ENCODE measurements at places on chromosomes 7 and 10.

DNA sequence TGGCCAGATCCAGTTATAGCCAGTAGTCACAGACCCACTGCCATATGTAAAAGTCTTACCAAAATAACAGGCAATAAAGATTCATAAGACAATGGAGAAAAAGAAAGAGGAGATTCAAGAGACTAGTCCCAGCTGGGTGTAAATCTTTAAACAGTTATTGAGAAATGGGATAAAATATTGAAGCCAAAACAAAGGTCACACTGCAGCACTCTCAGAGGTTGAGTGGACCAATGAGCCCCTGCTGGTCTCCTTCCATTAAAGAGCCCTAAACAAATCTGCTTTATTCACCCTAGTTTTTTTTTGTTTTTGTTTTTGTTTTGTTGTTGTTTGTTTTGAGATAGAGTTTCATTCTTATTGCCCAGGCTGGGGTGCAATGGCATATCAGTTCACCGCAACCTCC is 98.8 kb downstream of the JMJD1C start:
- DNase-seq = no peak

GRCh38 chr10:68105820-68106219 is 3.5 kb upstream of the MYPN start:
- no peak for DNase-seq

DNA sequence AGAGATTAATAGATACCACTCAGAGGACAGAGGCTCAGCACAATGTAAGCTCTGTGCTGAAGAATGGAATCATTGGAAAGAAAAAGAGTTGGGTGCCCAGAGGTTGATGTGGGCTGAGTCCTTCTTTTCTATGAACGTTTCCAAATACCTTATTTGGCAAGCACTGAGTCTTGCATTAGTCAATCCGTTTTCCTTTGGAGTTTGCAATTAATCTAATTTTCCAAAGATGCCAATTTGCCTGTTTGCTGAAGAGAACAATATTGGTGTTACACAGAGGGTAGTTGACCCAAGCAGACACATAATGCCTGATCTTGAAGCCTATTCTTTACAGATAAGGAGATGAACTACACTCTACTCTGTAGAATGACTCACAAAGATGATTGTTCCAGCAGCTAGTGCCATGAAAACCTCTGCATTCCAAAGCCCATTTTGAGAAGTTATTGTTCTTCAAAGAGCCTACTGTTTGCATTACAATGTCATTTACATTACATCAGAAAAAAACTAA is 55.4 kb upstream of the MET start:
- DNase-seq = no peak

- DNase-seq = no peak
Observed at GRCh38 chr7:64867863-64868440, 35.1 kb upstream of the ZNF273 start.

DNA sequence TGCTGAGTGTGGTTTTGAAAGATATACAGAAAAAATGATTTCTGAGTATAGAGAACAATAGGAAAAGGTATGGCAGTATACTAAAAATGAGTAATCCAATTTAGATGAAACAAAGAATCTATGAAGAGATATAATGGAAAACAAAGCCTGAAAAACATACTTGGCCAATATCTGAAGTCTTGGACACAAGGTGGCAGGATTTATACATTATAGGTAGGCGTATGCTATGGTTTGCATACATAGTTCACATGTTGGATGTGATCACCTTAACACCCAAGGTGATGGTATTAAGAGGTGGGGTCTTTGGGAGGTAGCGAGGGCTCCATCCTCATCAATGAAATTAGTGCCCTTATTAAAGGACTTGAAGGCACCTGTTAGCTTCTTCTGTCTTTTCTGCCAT is 34.5 kb upstream of the BPGM start:
- no peak for DNase-seq

DNA sequence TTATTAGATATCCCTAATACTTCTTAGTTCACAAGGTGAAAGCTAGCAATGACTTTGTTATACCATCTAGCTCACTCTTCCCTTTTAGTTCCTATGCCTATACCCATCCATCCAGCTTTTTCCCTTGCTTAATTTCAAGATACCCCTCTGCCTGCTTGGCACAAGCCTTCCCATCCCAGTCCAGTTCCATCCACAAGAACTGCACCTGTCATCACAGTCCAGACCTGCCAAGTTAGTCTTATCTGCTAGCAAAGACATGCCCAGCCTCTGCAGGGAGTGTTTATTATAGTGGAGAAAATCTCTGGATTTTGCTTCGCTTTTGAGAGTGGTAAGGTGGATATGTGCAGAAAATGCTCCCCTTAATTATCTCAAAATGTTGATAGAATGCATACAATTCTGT is 158.2 kb downstream of the ST7 start:
- no peak for DNase-seq

DNA sequence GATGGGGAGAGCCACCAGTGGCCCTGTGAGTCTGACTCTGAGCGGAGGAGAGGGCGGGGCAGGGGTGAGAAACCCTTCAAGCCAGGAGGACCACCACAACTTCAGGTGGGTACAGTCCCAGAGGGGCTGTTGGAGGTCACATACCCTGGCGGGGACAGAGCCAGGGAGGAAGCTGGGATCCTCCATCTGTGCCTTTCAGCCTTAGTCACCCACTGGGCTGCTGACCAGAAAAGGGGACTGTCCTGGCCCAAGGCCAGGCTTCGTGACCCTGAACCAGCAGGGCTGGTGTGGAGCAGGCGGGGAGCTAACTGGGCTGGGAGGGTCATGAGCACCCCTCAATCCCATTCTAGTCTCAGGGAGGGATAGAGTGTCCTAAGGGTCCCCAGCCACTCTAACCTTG is 1.5 kb upstream of the CALHM3 start:
- DNase-seq = no peak

DNA sequence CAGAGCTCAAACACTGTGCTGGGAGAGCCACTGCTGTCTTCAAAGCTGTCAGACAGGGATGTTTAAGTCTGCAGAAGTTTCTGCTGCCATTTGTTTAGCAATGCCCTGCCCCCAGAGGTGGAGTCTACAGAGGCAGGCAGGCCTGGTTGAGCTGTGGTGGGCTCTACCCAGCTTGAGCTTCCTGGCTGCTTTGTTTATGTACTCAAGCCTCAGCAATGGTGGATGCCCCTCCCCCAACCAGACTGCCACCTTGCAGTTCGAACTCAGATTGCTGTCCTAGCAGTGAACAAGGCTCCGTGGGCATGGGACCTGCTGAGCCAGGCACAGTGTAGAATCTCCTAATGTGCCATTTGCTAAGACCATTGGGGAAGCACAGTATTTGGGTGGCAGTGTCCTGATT is 4.6 kb upstream of the CYP2C19 start:
- no peak for DNase-seq

GRCh38 chr10:1233031-1233430 is 176.8 kb downstream of the WDR37 start:
- DNase-seq = no peak

DNA sequence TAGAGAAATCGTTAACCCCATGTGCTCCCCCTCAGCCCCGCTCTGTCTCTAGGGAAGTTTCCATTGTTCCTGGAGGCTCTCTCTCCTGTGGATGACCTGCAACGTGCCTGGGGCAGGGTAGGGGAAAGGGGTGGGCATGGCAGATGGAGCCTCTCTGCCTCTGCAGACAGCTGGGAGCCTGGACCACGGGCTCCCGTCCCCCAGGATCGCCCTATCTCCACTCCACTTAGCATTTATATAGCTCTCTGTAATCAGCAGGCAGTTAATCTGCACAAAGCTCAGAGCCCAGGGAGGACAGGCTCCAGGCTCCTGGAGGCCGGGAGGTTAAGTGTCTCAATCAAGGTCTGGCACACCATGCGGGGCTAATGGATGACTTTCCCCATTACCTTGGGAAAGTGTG is 369.7 kb downstream of the PLXNA4 start:
- no peak for DNase-seq

GRCh38 chr10:8066124-8066523 is 11.6 kb downstream of the GATA3 start:
- no peak for DNase-seq

DNA sequence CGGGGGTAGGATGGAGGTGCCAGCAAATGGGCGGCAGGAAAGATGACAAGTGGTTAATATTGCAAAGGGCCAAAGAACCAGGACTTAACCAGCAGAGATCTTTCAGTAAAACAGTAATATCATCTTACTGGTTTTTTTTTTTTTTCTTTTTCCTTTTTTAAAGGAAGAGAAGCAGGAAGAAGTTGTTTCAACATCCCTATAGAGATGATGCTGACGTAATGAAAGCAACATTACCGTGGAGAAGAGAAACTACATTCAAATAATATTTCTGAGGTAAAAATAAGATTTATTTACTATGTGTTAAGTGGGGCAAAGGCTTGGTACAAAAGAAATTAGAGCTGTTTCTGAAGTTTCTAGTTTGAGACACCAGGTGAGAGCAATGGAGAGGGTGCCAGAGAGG is 11.0 kb downstream of the MINDY3 start:
- no peak for DNase-seq

- no peak for DNase-seq
Observed at GRCh38 chr7:105219771-105220160, 169.0 kb downstream of the SRPK2 start.

- no peak for DNase-seq
Observed at GRCh38 chr10:71072823-71073210, 139.6 kb upstream of the UNC5B start.

DNA sequence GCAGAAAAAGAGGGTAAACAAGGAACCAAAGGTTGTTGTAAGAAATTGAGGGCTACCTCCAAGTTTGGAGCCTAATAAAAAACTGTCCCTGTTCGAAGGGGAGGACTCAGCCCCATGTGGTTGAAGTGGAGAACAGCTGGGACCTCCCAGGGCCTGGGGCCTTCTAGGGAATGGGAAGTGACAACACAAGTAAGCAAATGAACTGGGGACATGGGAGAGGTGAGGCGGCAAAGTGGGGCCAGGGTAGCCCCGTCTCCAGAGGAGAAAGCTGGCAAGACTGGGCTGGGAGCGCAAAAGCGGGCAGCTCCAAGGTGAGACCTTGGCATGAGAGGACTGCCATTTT is 198.1 kb downstream of the ZNF438 start:
- no peak for DNase-seq

DNA sequence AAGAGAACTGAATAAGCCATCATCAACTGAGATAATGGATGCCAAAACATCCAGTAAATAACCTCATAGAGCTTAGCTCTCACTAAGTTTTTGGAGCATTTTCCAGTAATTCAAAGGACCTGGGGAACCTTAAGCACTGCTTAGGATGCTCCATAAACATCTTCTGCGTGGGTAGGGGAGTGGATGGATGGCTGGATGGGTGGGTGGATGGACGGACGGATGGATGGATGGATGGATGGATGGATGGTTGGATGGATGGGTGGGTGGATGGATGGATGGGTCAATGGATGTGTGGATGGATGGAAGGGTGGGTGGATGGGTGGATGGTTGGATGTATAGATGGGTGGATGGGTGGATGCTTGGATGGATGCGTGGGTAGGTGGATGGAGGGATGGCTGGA is 9.0 kb downstream of the CYP2E1 start:
- no peak for DNase-seq

- DNase-seq = no peak
Observed at GRCh38 chr7:14936554-14936953, 34.0 kb upstream of the DGKB start.

GRCh38 chr7:125445836-125446235 is 516.2 kb upstream of the POT1 start:
- no peak for DNase-seq

DNA sequence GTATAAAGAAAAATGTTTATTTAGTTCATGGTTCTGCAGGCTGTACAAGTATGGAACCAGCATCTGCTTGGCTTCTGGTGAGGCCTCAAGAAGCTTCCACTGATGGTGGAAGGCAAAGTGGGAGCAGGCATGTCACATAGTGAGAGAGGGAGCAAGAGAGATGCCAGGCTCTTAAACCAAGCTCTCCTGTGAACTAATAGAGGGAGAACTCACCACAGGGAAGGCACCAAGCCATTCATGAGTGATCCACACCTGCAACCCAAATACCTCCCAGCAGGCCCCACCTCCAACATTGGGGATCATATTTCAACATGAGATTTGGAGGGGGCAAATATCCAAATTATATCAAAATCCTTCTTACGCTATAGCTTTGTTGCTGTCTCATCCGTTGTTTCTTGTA is 113.1 kb downstream of the CPED1 start:
- no peak for DNase-seq

DNA sequence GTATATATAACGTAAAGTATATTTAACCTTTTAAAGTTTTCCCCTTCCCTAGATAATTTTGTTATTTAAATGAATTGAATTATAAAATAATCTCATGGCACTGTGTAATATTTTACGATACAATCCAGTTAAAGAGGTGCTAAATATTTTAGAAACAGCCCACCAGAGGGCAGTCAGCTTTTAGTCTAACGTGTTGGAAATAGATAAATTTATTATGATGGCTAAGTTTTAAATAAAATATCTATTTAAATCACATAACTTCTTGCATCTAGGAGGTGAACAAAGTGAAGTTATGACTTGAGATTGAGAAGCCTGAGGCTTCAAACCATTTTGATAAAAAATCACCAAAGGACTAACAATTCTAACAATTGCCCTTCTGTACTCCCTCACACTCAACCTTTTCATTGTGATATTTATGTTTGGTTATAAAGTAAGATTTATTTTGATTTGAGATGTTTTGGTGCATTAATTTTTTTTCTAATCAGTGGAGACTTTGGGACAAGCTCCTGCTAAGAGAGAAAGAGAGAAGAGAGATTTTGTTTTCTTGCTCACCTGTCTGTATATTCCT is 171.5 kb upstream of the SP4 start:
- no peak for DNase-seq

- DNase-seq = peak; percentile 7
Observed at GRCh38 chr7:135238112-135238744, 4.6 kb downstream of the STRA8 start.

- no peak for DNase-seq
Observed at GRCh38 chr10:79344502-79345195, 2.6 kb upstream of the PPIF start.

DNA sequence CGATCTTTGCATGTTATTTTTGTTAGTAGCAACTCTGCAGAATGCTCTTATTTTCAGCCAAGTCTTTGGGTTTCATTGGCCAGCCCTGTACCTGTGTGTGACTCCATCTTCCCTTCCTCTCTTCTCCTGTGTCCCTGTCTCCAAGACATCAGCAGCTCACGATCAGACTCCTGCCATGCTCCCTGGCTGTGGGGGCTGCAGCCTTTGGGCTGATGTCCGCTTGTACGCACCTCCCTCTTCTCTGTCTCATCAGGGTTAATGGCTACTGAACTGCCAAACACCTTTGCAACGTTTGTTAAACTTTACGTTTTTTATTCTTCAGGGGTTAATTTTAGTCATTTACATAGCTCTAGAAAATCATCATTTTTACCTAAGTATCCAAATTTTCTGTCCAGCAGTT is 103.5 kb upstream of the RET start:
- no peak for DNase-seq
